ENCODE measurements at places on chromosomes 2 and 18. TPM values are rescaled to one million over a fixed set of nuclear protein-coding genes. Genes with fewer than 3 reads are reported as not detected.

ALPG gene
- not detected for total RNA-seq

MC5R gene
- total RNA-seq: not detected

EVA1A gene
- total RNA-seq: 55.9 TPM

PKDCC gene
- total RNA-seq: 28.5 TPM

SDC1 gene
- 47.5 TPM for total RNA-seq

RGPD4 gene
- not detected for total RNA-seq

UPP2 gene
- not detected for total RNA-seq

PROC gene
- total RNA-seq: 52.1 TPM

SMYD1 gene
- not detected for total RNA-seq

ADRA2B gene
- total RNA-seq: not detected

HOXD10 gene
- not detected for total RNA-seq

COLEC11 gene
- 2.5 TPM for total RNA-seq

PHOSPHO2 gene
- total RNA-seq: 11.4 TPM

GALR1 gene
- not detected for total RNA-seq

ACADL gene
- not detected for total RNA-seq

CHRND gene
- 0.10 TPM for total RNA-seq

STK36 gene
- 45.9 TPM for total RNA-seq

UGGT1 gene
- 83.2 TPM for total RNA-seq

TMEFF2 gene
- not detected for total RNA-seq

TNS1 gene
- 1.9 TPM for total RNA-seq

SULT1C2 gene
- total RNA-seq: 10.1 TPM

IL18R1 gene
- total RNA-seq: not detected

HIBCH gene
- total RNA-seq: 67.0 TPM

KRTCAP3 gene
- 2.1 TPM for total RNA-seq

CFAP65 gene
- total RNA-seq: not detected

EVX2 gene
- total RNA-seq: not detected

CYP27A1 gene
- total RNA-seq: 106 TPM

ABHD1 gene
- 0.04 TPM for total RNA-seq

CELF4 gene
- not detected for total RNA-seq

TIGD1 gene
- total RNA-seq: 9.5 TPM

STON1 gene
- not detected for total RNA-seq

LRRFIP1 gene
- 22.0 TPM for total RNA-seq

DLX2 gene
- total RNA-seq: 0.15 TPM

CTAGE1 gene
- total RNA-seq: 0.02 TPM

CRACDL gene
- total RNA-seq: 0.15 TPM

GPR39 gene
- total RNA-seq: 0.51 TPM

SERPINB10 gene
- total RNA-seq: not detected

TDRD15 gene
- total RNA-seq: 0.29 TPM

IL37 gene
- total RNA-seq: not detected

SKOR2 gene
- not detected for total RNA-seq

FARSB gene
- 45.9 TPM for total RNA-seq

PDCD1 gene
- total RNA-seq: not detected

SEMA4C gene
- total RNA-seq: 11.3 TPM

MOGAT1 gene
- total RNA-seq: 4.3 TPM

SFTPB gene
- total RNA-seq: not detected

ST3GAL5 gene
- 1.3 TPM for total RNA-seq

ELOA2 gene
- total RNA-seq: not detected

USP34 gene
- total RNA-seq: 155 TPM

BCS1L gene
- total RNA-seq: 52.1 TPM

HSBP1L1 gene
- 15.3 TPM for total RNA-seq

ST8SIA3 gene
- not detected for total RNA-seq

CFAP53 gene
- 0.07 TPM for total RNA-seq

IKZF2 gene
- 0.86 TPM for total RNA-seq

AQP12B gene
- not detected for total RNA-seq

GREB1L gene
- 0.63 TPM for total RNA-seq

RIT2 gene
- not detected for total RNA-seq

TRABD2A gene
- total RNA-seq: 0.36 TPM

MRO gene
- not detected for total RNA-seq

KCNG2 gene
- total RNA-seq: not detected

All from HepG2 (cell line).